Urinary bladder (tissue), 4 donors: ENCODE measurements at places on chromosomes 16 and 17.

DNA sequence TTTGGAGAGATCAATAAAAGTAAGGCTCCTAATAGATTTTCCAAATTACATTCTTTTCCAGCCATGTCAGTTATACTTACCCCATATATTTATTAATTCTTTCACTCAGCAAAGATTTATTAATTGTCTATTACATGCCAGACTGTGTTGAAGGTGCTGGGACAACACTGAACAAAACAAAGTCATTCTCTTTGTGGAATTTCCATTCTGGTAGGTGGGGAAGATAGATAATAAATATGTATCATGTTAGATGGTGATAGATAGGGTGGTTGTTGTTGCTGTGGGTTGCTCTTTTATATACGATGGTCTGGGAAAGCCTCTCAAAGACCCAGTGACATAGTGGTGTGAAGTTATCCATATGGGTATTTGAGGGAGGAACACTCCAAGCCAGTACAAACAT lies 39.1 kb downstream of the BCAS3 start:
- no peak for DNase-seq

DNA sequence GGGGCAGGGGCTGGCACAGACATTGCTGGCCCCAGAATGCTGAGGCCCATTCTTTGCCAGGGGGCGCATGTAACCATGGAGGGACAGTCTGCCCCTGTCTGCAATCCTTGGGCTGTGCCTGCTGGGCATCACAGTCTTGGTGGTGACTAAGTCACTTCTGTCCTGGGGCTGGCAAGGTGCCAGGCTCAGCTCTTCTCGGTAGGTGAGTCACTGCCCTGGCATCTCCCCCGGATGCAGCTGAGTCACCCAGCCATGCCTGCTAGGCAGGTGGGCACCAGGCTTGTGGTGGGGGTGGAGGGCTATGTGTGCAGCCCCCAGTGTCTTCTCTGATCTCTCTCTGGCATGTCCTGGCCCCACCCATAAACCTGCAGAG lies 5.6 kb downstream of the RARA start:
- DNase-seq, result peak; percentile 78

- DNase-seq, result no peak
These were observed 15.8 kb upstream of the BRIP1 start for GRCh38 chr17:61878984-61879612.

DNA sequence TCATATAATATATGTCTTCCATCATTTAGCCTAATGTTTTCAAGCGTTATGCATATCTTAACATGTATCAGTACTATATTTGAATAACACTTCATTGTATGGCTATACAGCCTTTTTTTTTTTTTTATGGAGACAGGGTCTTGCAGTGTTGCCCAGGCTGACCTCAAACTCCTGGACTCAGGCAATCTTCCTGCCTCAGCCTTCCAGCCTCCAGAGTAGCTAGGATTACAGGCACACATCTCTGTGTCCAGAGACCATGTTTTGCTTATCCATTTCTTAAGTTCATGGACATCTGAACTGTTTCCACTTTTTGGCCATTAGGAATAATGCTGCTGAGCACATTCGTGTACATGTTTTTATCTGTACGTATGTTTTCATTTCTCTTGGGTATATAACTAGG lies 7.8 kb downstream of the BPTF start:
- DNase-seq, result no peak

- DNase-seq, result no peak
These were observed 84.4 kb upstream of the GSE1 start for GRCh38 chr16:85528528-85529387.

DNA sequence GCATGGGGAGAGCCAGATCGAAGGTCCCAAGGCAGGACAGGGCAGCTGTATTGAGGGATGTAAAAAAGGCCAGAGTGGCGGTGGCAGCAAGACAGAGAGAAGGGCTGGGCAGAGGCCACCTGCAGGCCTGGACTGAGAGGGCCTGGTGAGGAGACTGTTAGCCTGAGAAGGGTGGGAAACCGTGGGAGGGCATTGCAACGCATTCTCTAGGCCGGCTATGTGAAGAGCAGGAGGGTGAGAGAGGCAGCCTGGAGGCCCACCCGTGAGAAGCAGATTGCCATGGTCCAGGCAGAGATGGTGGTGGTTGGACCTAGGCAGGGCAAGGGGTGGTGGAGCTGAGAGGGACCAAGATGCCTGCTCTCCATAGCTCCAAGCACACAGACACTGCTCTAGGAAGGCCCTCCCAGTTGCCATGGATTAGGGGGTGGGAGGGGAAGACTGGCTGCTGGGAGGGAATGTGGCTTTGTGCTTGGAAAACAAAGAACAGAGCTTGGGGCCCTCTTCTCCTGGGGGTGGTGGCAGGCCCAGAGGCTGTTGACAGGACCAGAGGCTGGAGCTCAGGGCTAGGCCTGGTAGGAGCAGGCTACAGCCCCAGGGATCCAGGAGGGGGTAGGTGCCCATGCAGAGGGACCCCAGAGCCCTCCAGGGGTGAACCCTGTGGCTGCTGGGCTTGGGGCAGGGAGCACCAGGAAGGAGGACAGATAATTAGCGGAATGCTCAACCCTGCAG lies 12.4 kb upstream of the TCAP start:
- no peak for DNase-seq

GRCh38 chr17:10141436-10141835 lies 57.0 kb downstream of the GAS7 start:
- DNase-seq, result no peak

- DNase-seq, result no peak
These were observed 19.4 kb upstream of the ATP5MC1 start for GRCh38 chr17:48873209-48873608.

DNA sequence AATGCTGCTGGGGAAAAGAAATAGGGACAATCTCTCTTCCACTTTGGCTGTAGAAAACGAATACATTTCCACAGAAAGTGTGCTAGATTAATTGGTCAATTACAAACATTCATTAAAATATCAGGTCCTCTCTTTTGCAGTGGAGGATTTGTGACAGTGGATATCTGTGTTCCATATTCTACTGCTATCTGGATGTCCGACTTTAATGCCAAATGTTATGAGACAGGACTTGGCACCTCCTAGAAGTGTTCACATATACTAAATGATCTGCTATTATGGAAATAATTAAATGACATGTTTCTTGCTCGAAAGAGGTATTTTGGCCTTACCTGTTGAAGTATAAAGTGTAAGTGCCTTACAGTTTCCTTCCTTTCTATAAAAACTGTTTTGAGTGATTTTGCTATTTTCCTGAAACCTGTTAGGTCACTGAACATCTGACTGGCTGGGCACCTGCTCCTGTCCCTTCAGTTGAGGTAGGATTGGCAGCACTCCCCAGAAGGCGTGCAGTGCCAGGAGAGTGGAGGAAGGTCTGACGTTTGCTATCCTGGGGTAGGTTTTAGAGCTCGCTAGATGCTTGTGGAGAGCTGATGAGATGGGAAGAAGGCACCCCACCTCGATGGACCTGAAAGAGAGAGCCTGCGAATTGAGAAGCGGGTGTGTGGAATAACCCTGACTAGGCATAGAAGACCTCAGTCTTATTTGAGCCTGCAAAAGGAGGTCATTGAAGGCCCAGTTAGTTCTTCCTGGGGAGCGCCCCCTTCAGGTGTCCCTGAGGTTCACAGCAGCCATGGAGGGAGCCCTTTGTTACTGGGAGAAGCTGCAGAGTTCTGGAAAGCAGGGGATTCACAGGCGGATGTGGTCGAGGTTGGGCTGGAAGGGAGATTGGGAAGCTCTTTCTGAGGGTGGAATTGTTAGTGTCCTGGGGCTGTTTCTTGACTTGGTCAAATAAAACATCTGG lies 159.4 kb upstream of the ZNF267 start:
- no peak for DNase-seq

GRCh38 chr17:61345825-61346666 lies 53.6 kb upstream of the TBX2 start:
- DNase-seq, result no peak

DNA sequence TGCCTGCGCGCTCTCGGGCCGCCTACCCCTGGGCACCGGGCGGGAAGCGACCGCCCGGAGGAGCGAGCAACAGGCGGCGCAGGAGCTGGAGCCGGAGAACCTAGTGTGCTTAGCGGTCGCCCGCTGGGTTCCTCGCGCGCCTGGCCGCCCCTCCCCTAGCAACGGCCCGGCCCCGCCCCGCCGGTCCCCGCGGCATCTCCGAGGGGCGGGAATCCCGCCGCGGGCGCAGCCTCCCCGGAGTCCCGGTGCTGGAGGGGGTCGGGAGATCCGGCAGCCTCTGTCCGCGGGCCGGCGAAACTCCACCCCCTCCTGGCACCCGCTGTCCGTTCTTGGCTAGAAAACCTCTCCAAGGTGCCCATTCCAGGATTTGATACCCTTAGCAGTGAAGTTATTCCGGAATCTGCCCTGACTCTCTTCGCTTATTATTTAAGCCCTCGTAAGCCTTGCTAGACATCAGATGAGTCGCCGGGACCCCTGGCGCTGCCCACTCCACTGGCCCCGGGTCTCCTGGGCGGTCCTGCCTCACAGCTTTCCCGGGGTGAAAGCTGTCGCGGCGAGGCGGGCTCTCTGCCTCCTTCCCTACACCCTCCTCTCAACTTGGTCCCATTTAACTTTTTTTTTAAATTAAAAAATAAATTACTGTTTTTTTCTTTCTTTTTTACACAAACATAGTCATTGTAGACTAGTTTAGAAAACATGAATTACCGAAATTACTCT lies at the start of gene RPRML:
RPRML (minus strand) TSS at position 107 of the 717 bp plus-strand sequence. CDS start 246 bp downstream, outside the sequence.
- DNase-seq, result no peak

DNA sequence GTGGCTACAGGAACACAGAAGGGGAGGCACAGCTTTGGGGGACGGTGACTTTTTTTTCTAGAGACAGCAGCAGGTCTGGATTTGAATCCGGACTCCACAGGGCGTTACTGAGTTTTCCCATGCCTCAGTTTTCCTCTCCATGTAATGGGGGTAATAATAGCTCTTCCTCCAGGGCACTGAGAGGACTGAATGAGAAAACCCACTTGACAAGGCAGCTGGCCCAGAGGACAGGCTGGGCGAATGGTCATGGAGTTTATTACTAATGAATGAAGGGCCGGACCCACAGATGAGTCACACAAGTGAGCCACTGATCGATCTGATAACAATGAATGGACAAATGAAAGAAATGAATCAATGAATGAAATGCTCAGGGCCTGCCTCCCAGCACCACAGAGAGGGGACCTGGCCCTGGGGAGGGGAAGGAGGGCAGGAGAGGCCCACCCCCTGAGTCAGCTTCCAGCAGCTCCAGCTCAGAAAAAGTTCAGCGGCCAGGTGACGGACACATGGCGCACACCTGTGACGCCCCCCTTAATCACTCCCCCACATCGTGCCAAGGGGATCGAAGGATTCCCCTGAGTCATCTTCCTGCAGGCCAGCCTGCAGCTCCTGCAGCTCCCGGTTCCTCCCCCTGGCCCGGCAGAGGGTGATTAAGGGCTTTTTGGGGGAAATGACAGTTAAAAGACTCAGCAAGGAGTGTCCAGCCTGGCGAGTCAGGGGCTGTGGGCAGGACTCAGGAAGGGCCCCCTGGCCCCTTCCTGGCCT lies 54.3 kb downstream of the SOCS1 start:
- no peak for DNase-seq

GRCh38 chr17:3260600-3260999 lies 37.6 kb downstream of the OR3A1 start:
- no peak for DNase-seq

- DNase-seq, result no peak
These were observed 155.5 kb downstream of the ZNF423 start for GRCh38 chr16:49700251-49701064.

DNA sequence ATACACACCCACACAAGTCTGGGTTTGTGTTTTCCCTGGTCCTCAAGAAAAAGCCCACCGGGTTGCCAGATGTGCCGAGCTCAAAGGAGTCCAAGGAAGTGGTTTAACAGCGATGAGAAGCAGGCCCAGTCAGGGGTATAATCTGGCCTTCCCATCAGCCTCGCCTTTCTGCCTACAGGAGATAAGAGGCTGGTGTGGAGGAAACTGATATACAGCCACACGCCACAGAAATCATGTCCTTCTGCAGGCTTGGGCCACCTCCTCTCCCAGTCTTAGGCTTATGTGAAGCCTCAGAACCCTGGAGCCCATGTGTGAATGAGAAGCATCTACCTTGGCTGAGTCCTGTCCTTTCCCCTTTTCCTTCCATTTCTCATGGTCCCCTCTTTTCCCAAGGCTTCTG lies 43.6 kb upstream of the MMP2 start:
- DNase-seq, result no peak

DNA sequence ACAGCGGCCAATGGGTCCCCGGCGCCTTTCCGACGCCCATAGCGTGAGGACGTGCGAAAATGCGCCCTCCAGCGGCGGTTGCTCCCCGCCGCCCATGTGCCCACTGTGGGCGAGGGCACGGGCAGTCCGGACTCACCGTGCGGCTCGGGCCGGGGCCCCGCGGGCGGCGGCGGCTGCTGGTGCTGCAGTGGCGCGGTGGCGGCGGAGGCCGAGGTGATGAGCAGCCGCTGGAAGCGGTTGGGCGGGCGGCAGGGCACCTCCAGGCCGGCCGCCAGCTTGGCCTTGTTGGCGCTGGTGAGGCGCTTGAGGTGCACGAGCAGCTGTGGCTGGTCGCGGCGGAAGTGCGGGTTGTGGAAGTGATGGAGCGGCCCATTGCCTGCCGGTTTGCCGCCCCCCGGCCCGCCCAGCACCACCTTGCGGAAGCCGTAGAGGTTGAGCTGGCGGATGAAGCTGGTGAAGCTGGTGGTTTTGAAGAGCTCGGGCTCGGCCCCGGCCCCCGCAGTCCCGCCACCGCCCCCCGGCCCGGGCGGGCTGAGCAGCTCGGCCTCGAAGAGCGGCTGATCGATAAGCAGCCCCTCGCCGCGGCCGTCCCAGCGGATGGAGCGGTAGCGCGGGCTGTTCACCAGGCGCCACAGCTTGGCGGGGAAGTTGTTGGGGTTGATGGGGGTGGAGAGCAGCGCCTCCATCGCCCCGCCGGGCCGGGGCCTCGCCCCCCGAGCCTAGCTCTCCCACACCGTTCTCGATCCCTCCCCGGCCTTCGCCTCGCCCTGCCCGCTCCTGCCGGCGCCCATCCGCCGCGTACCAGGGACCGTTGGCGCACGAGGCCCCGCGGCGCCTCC lies at the start of gene HSF5:
HSF5 (minus strand) TSS at position 820 of the 839 bp plus-strand sequence; CDS start at position 686, 134 bp downstream.
- DNase-seq, result no peak

DNA sequence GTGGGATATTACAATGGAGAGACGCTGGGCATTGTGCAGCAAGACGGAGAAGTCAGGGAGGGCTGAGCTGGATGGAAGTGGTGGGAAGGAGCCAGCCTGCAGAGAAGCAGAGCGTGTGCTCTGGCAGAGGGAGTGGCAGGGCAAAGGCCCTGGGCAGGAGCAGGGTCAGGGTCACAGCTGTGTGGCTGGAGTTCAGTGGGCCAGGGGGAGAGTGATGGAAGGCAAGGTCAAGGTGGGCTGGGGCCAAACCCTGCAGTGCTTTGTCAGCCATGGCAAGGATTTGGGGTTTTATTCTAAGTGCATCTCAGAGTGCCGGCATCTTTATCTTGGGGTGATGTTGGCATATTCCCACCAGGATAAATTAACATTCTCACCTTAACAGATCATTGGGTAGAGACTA lies 31.9 kb upstream of the C16orf78 start:
- DNase-seq, result no peak
